HT-29 (cell line): ENCODE measurements at places on chromosomes 2 and 18. TPM values are rescaled to one million over a fixed set of nuclear protein-coding genes. Genes with fewer than 3 reads are reported as not detected.

DNA sequence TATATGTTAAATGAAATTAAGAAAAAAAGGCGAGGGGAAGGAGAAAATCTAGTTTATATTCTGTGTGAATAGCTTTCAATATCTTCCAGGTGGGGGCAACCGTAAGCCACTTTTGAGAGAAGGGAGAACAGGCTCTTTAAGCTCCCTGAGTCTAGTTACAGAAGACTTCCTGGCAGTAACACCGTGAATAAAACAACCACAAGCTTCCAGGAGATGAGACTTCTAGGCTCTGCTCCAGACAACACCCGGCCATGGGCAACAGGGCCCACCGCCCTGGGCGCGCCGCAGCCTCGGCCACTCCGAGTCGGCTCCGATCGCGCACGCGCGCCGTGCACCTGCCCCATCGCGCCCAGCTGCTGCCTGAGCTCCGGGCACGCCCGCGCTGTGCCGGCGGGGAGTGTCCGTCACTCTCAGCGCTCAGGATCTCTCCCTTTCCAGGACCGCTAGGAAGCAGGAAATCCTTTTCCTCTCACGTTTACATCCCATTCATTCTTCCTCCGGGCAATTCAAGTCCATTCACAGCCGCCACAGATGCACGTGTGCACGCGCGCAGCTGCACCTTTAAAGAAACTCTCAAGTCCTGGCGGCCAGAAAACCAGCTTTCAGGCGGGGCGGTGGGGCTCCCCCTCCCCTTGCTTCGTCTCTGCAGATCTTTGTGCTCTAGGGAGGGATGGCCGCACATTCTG lies 19.4 kb upstream of the PAX3 start:
- peak; percentile 75 for DNase-seq

The PKDCC gene
- 76.0 and 83.9 TPM in 2 replicates for total RNA-seq

The GPC1 gene
- total RNA-seq: 9.9 and 12.3 TPM in 2 replicates

GRCh38 chr2:112026509-112026908 lies 28.6 kb upstream of the TMEM87B start:
- peak; percentile 64 for DNase-seq

The CCL20 gene
- 0.18 and 0.31 TPM in 2 replicates for total RNA-seq

DNA sequence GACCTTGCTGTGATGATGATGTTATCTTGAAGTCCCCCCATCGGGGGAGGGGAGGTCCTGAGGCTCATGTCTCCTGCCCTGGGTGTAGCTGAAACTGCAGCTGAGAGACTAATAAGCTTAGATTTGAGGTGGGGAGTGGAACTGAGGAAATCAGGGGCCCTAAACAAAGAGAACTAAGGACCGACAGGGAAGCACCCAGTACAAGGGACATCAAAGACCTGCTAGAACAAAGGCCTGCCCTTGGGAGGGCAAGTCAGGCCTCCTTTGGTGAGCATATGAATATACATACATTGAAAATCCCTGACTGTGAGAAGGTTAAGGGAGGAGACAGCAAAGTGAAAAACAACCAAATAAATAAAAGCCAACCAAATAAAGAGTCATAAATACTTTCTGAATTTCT lies 1132.5 kb upstream of the CELF4 start:
- DNase-seq: no peak

The LRP1B gene
- total RNA-seq: not detected in 2 replicates

DNA sequence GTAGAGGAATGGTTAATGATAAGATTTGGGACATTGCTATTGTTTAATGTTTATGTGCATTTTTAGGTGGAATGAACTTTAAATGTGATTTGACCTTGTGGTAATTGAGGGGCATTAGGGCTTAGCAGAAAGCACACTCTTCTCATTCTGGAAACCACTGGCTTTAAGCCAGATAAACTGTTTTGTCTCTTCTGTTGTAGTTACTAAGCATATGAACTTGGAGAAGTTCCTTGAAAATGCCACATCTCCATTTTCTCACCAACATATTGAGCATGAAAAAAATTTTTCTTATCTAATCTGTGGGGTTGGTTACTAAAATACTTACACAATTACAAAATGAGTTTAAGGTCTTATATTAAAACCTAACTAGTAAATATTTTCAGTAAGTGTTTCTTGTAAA lies 70.8 kb upstream of the FSHR start:
- DNase-seq: no peak

DNA sequence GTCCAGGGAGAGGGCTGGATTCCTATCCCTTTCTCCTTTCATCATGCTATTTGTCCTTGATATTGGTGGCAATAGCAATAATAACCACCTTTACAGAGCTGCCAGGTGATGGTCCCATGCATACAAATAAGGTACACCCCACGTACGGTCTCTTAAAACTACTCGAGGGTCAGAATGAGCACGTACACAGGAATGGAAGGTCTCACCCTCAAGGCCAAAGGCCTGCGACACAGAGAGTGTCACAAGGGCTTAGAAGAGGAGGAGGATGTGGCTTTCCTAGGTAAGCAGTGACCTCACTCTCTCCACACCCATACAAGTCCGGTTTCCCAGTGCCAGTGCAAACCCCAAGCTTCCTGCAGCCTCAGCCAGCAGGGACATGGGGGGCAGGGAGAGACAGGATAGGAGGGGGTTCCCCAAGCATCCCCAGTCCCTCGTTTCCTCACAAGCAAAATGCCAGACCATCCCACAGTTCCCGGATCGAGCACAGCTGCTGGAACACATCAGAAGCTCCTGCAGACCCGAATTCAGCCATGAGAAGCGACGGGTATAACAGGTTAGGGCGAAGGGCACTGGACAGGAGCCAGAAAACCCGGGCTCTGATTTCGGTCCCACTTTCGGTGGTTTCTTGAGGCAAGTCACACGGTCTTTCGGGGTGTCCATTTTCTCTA lies 49.2 kb downstream of the PLB1 start:
- DNase-seq: no peak

DNA sequence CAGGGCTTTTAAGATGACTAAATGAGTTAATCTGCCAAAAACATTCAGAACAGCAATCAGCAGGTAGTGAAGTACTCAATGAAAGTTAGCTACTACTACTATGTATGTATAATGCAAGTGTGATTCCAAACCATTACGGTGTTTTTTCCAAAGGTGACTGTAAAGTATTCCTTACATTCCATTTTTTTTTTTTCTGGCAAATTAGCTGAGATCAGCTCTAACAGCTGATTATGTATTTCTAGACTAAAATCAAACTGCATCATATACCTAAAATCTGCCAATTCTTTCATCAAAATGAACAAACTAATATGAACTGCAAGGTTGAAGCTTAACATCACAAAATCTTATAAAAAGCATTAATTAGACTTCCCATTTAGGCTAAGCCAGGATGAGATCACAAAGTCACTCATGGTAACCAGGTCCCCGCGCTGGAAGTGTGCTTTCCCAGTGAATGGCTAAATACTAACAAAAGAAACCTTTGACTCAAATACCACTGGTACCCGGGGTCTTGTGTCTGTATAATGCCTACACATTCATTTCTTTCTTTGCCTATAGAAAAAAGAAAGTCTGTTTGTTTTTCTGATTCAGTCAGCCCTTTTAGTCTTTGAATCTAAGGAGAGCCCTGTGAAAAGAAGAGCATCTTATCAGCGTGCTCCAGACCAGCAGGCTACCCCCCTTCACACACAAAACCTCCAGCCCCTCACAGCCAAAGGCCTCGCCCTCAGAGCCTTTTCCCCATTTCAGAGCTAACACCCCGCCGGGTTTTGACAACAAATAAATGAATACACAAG lies 88.3 kb downstream of the RBMS1 start:
- no peak for DNase-seq

DNA sequence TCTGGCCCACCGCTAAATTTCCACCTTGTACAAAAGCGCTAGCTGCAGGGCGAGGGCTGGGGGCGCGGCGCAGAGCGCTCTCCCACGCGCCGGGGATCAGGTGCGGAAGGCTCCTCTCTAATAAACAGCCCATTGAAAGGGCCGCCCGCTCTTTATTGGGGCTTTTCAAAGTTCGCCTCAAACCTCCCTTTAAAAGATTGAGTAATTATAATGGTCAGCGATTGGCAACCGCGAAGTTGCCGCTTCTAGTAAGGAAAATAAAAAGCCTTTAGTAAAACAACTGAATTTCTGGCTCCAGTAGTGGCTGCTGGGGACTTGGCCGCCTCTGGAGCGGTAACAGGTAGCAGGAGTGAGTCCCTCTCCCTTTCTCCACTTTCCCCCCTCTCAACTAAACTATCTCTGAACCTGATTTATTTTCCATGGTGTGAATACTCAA lies 755 bp downstream of the NEUROD1 start:
- DNase-seq: no peak

The CD8A gene
- total RNA-seq: not detected in 2 replicates
